ENCODE measurements at places on chromosomes 6 and 20.

DNA sequence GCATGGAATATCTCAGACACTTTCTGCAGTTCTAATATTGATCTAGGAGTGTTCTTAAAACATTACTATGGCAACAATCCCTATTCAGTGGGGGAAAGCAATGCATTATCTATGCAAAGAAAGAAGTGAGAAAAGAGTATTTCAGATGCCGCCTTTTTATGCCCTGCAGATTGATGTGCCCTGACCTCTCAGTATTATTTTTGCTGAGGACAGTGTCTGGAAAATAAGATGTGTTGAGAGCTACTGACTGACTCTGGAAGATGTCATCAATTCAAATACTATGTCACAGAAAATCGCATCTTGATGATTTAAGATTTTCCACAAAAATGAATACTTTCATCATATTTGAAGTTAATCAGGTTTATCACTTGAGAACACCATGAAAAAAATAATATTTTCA, 22.9 kb upstream of the SPACA1 start:
- no peak for DNase-seq

DNA sequence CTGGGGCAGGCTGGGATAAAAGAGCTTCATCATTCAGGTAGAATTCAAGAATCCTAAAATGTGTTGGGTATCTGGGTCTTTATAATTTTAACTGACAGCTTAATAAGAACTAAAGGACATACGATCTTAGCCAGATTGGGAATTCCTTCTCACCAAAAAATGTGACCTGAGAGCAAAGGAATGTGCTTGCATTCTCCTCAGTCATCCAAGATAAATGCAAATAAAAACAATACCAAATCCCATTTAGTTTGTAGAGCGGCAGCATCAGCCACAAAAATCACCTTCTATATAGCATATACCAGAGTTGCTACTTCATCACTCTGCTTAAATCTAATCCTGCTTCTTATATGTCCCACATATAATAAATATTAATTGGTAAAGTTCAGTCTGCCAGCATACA, 16.9 kb downstream of the USP49 start:
- DNase-seq: no peak

GRCh38 chr6:2492686-2493523, 247.5 kb upstream of the GMDS start:
- no peak for DNase-seq

DNA sequence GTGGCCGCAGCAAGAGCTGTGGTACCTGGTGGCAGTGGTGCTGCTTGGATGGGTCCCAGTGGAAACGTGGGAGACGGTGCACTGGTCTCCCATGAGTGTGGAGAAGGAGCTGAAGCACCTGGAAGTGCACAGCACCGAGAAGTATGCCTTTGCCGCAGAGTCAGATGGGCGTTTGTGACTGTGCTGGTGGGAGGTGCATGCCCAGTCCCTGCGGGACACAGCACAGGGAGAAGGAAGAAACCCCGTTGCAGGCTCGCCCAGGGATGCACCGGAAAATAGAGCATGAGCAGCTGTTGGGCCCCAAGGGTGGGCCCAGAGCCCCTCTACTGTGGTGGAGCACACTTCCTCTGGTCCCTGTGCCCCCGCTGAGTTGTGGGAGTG, 19.3 kb upstream of the RGS17 start:
- no peak for DNase-seq

- peak; percentile 78 for DNase-seq
Measured at GRCh38 chr6:2891768-2892170, 11.3 kb downstream of the SERPINB9 start.

- no peak for DNase-seq
Measured at GRCh38 chr20:51423810-51424209, 118.7 kb downstream of the NFATC2 start.

GRCh38 chr6:131745476-131745875, 34.7 kb upstream of the CTAGE9 start:
- DNase-seq: no peak

GRCh38 chr20:354298-354977, 7.5 kb downstream of the NRSN2 start:
- DNase-seq: peak; percentile 65

- no peak for DNase-seq
Measured at GRCh38 chr20:46209930-46210671, 92.0 kb downstream of the CD40 start.
